Panc1 (cell line): ENCODE measurements at places on chromosomes 7 and 10.

DNA sequence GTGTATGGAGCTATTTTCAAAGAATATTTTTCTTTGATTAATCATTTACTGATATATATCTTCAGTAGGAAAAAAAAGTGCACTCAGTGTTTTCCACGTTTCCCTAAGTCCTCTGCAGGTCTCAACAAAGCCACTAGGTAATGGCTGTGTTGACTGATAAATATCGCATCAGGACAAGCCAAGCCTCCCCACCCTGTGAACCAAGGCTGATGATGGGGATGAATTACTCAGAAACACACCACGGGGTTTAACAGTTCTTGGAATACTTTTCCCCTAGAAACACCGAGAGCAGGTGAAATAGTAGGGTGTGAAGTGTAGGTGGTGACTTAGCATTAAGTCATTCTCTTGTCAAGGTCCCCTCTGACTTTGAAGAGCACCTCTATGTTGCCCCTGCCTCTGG is 423.5 kb upstream of the IGFBP3 start:
- no peak for DNase-seq
- no peaks in the 10 kb centered on the region for H3K27me3 ChIP-seq
- no peaks in the 10 kb centered on the region for H3K36me3 ChIP-seq
- H3K4me1 ChIP-seq, result no peaks in the 10 kb centered on the region
- H3K27ac ChIP-seq, result no peak overlapping the region
- no peak overlapping the region for H3K4me3 ChIP-seq

DNA sequence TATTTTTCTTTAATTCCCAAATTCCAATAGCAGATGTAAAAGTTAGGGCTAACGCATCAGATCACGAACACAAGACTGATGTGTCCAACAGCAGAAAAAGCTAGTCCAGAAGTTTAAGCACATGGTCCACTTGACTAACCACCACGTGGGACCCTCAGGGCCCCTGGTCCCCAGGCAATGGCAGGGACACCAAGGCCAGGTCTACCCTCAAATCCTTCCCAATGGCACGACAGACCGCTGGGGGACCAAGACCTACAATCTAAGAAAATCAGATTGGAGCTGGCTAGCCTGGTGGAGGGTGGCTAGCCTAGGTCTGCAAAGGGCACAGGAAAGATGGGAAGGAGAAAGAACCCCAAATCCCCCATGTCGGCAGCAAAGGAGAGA is 1.5 kb downstream of the GIGYF1 start:
- H3K27me3 ChIP-seq, result no peaks in the 10 kb centered on the region
- H3K27ac ChIP-seq, result peak overlapping the region; percentile 94
- peaks cover 3% of the 10 kb centered on the region; the same call in 1 of the 2 replicates for H3K36me3 ChIP-seq
- no peak for DNase-seq

GRCh38 chr10:27536437-27536836 is 32.3 kb downstream of the RAB18 start:
- DNase-seq, result no peak
- H3K27ac ChIP-seq, result no peak overlapping the region
- H3K27me3 ChIP-seq, result no peaks in the 10 kb centered on the region
- peaks cover 4% of the 10 kb centered on the region for H3K36me3 ChIP-seq
- H3K4me3 ChIP-seq, result no peak overlapping the region

- no peak for DNase-seq
- H3K27ac ChIP-seq, result no peak overlapping the region
- H3K4me1 ChIP-seq, result no peaks in the 10 kb centered on the region
- no peaks in the 10 kb centered on the region for H3K36me3 ChIP-seq
Measured at GRCh38 chr10:23585186-23585585, 146.3 kb downstream of the OTUD1 start.
